CD4-positive, alpha-beta T cell (primary cell): ENCODE measurements at places on chromosomes 13 and 19. TPM values are rescaled to one million over a fixed set of nuclear protein-coding genes. Genes with fewer than 3 reads are reported as not detected.

The SYT5 gene
- 0.41 TPM for total RNA-seq

The ATP4B gene
- not detected for total RNA-seq

The RNF225 gene
- total RNA-seq: not detected

The VSTM2B gene
- not detected for total RNA-seq

The BCAM gene
- total RNA-seq: not detected

GRCh38 chr19:51809787-51810186 lies 14.8 kb downstream of the FPR3 start:
- no peak overlapping the region for H3K27ac ChIP-seq
- H3K36me3 ChIP-seq: no peaks in the 10 kb centered on the region
- H3K4me3 ChIP-seq: no peak overlapping the region
- DNase-seq: no peak

DNA sequence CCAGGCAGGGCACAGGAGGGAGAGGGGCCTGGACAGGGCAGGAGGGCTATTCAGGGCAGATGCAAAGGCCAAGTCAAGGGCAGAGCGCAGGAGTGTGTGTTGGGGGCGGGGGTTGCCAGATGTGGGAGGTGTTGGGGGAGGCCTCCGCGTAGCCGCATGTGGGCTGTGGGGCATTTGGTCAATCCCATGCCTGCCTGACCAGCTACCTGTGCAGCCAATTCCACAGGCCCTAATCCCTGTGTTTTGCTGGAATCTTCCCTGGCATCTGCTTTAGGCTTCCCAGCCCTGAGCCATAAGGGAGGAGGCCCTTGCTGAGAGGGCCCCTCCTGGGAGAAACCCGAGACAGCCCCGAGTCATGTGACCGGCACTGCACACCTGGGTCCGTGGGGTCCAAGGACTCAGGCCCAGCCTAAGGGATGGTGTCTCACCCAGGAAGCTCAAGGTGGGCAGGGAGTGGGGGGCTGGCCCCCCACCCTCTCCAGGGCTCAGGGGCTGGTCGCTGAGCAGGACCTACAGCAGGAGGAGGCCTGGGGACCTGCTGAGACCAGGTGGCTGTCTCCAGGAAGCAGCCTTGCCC lies 20.3 kb downstream of the RFX1 start:
- H3K4me3 ChIP-seq: peak overlapping the region; percentile 45
- peak overlapping the region; percentile 99 for H3K27ac ChIP-seq
- no peaks in the 10 kb centered on the region for H3K27me3 ChIP-seq

GRCh38 chr19:7681340-7682174 lies 924 bp downstream of the TRAPPC5 start:
- peaks cover 4% of the 10 kb centered on the region for H3K27me3 ChIP-seq
- peak overlapping the region; percentile 100 for H3K4me3 ChIP-seq
- peak; percentile 85 for DNase-seq
- H3K4me1 ChIP-seq: peaks cover 50% of the 10 kb centered on the region
- H3K36me3 ChIP-seq: peaks cover 16% of the 10 kb centered on the region

DNA sequence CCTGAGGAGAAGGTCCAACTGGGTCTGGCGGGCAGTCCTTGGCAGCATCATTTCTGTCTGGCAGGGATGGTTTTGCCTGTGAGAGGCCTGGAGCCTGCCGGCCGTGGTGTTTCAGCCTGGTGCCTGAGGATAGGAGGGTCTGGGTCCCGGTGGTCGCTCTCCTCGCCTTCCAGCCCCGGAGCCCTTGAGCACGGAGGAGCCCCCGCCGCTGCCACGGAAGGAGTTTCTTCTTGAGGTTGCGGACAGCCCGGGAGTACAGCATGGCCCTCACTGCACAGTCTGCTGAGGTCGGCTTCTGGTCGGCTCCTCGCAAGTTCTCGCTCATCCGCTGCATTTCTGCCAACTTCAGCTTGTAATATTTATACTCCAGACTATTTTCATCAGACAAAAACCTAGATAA lies 23.4 kb downstream of the SUGP2 start:
- H3K4me3 ChIP-seq: no peak overlapping the region
- peaks cover 78% of the 10 kb centered on the region for H3K36me3 ChIP-seq
- no peak for DNase-seq
- no peak overlapping the region for H3K27ac ChIP-seq

DNA sequence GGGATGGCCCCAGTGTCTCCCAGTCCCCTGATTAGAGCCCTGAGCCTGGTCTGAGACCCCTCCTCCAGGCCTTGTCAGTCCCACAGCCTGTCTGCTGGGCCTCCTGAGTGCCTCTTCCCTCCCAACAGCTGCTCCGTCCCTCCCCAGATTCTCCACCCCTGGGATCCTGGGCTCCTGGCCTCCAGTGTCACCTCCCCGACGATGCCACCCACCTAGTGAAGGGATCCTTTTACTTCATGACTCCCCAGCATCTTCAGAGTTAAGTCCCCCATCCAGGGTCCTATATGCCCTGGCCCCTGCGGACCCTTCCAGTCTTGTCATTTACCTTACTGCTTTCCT lies 4.4 kb upstream of the PRX start:
- no peak overlapping the region for H3K27ac ChIP-seq
- H3K36me3 ChIP-seq: peaks cover 4% of the 10 kb centered on the region
- peaks cover 30% of the 10 kb centered on the region for H3K4me1 ChIP-seq
- DNase-seq: no peak
- no peak overlapping the region for H3K4me3 ChIP-seq
- no peaks in the 10 kb centered on the region for H3K27me3 ChIP-seq

DNA sequence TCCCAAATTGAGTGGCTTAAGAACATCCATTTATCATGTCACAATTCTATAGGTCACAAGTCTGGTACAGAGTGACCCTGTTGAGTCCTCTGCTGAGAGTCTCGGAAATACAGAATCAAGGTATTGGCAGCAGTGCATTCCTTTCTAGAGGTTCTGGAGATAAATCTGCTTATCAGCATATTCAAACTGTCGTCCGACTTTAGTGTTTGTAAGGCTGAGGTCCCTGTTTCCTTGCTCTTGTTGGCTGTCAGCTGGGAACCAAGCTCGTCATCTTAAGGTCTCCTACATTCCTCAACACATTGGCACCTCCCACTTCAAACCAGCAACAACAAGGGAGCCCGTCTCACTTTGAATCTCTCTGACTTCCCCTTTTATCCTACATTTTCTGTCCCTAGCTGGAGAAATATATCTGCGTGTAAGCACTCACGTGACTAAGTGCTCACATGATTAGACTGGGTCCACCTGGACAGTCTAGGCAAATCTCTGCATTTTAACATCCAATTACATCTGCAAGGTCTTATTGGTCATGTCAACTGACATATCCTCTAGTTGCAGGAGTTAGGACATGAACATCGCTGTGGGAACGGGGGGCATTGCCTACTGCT lies 886.8 kb downstream of the PCDH9 start:
- no peaks in the 10 kb centered on the region for H3K4me1 ChIP-seq
- no peak for DNase-seq
- H3K36me3 ChIP-seq: no peaks in the 10 kb centered on the region
- H3K4me3 ChIP-seq: no peak overlapping the region

DNA sequence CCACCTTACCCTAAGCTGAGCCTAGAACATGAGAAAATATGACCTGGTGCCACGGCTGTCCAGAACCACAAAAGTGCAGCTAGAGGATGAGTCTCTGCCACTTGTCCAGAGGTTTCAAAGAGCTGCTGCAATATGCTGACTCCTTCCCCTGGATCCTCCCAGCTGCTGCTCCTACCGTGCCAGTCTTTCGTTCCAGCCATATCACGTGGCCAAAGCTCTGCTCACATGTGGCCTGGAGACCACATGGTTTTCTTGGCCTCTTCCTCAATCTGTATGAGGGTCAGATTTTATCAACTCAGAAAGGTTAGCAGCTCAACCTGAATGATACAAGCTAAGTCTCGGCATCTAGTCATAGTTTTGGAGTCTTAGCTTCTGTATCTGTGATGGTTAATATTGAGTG lies 3.2 kb upstream of the SACS start:
- H3K4me3 ChIP-seq: no peak overlapping the region
- no peaks in the 10 kb centered on the region for H3K4me1 ChIP-seq

GRCh38 chr19:47323872-47324271 lies 8.1 kb upstream of the C5AR2 start:
- no peaks in the 10 kb centered on the region for H3K36me3 ChIP-seq
- no peaks in the 10 kb centered on the region for H3K4me1 ChIP-seq
- no peak overlapping the region for H3K27ac ChIP-seq
- peaks cover 8% of the 10 kb centered on the region for H3K27me3 ChIP-seq
- DNase-seq: no peak

GRCh38 chr13:21208652-21209154 lies 32.2 kb downstream of the MRPL57 start:
- H3K27ac ChIP-seq: no peak overlapping the region
- no peak overlapping the region for H3K4me3 ChIP-seq
- H3K36me3 ChIP-seq: no peaks in the 10 kb centered on the region
- no peaks in the 10 kb centered on the region for H3K4me1 ChIP-seq
- H3K27me3 ChIP-seq: no peaks in the 10 kb centered on the region

DNA sequence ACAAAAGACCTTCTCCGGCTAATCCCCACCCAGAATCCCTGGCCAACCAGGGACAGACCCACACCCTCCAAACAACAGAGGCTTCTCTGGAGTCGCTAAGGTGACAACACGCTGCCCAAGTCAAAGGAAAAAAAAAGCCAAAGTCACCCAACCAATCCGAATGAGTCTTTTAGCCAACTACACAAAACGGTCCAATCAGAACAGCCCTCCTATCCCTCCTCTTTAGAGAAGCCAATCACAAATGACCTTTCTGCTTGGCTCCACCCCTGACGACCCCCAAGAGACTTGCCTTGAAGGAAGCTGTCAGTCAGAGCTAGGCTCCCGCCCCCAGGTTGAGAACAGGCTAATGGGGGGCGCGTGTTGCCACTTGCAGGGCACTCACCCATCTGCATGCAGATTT lies 6.6 kb upstream of the FBXW9 start:
- H3K36me3 ChIP-seq: peaks cover 59% of the 10 kb centered on the region
- H3K27ac ChIP-seq: no peak overlapping the region
- H3K4me1 ChIP-seq: no peaks in the 10 kb centered on the region
- no peak overlapping the region for H3K4me3 ChIP-seq

DNA sequence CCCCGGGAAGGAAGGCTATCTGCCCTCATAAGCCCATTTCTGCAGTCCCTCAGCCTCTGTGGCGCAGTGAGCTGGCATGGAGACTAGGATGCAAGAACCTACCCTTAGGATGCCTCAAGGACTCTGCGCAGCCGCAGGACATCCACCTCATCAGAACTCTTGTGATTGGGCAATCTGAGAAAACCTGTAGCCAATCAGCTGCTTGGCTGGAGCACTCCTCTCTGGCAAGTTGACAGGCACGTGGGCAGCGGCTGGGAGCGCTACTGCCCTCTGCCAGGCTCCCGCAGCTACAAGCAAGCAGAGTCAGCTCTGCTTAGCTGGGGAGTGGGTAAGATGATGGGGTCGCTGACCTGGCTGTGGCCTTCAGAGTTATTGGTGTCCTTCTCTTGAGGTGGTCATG lies 1.5 kb upstream of the ECSIT start:
- H3K36me3 ChIP-seq: peaks cover 10% of the 10 kb centered on the region
- no peak overlapping the region for H3K27ac ChIP-seq
- H3K4me3 ChIP-seq: no peak overlapping the region
- peaks cover 19% of the 10 kb centered on the region for H3K4me1 ChIP-seq

GRCh38 chr13:20151016-20151415 lies 9.8 kb downstream of the GJA3 start:
- no peaks in the 10 kb centered on the region for H3K4me1 ChIP-seq
- H3K4me3 ChIP-seq: no peak overlapping the region
